Lower leg skin (tissue), 4 donors: ENCODE measurements at places on chromosomes 7 and 10. TPM values are rescaled to one million over a fixed set of nuclear protein-coding genes. Genes with fewer than 3 reads are reported as not detected.

SMNDC1 gene
- total RNA-seq: 8.0 TPM

GRCh38 chr7:137942484-137943115 is 59.3 kb downstream of the CREB3L2 start:
- no peak for DNase-seq

DNA sequence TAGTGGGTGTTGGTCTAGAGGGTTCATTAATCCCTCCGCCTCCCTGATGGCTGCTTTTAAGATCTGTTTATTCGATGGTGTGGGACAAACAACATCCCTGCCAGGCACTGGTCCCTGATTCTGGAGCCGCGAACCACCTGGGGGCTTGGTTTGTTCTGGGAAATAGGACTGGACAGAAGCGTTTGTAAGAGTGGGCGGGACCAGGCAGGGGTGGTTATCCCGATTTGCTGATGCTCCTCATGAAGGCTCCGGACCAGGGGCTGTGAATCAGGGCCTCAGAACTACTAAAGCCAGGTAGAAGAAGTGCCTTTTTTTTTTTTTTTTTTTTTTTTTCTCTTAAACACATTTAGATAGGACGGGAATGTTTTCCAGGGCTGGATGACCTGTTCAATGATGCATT is 273.4 kb downstream of the WDR37 start:
- DNase-seq: no peak

SSC4D gene
- total RNA-seq: 0.88 TPM

DNA sequence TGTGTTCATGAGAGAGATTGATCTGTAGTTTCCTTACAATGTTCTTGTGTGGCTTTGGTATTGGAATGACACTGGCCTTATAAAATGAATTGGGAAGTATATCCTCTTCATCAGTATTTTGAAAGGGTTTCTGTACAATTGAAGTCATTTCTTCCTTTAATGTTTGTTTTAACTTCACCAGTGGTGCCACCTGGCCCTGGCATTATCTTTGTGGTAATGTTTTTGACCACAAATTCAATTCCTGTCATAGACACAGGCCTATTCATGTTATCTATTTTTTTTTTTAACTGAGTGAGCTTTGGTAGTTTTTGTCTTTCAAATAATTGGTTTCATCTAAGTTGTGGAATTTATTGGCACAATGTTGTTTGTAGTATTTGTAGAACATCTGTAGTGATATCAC is 127.7 kb downstream of the CDK14 start:
- no peak for DNase-seq

DNA sequence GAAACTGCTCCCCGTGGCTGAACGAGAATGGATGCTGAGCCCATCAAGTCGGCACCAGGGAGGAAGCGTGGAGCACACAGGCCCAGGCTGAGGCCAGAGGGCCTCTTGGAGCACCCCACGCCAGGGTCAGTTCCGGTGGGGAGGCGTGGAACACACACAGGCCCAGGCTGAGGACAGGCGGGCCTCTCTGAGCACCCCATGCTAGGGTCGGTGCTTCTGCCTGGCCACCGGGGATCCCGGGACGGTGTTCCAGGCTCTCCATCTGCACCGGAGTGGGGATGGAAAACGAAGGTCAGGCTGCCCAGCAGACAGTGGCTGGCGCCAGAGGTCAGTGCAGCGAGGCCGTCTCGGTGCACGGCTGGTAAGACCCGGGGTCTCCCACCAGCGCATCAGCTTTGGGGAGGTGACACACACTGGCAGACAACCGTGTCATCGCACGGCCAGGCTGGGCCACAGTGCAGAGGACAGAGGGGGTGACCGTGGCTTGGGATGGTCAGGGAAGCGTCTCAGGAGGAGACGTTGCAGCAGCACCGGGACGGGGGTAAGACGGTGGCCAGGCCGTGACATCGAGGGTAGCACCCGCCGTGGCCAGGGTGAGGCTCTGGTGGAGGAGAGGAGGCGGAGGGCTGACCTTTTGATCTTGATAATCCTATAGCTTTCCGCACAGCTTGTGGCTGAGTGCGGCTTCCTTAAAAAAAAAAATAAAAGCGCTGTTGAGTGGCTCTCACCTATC is 203.9 kb downstream of the ELFN1 start:
- DNase-seq: no peak
